ENCODE measurements at places on chromosomes 2 and 18. TPM values are rescaled to one million over a fixed set of nuclear protein-coding genes. Genes with fewer than 3 reads are reported as not detected.

DNA sequence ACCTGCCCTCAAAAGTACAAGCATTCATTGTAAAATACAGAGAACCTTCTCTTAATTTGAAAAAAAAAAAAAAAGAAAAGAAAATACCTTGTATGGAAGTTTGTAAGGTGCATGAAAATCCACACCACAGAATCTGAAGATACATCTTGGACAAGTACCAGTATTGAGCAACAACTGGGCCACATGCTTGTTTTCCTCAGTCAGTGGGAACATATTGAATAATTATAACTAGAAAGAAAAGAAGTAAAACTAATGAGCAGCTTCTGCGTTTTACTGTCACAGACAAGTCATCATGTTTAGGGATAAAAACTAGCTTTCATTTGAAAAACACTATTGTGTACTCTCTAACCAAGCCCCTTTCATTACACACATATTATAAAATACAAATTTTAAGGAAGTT, 5.8 kb upstream of the PEX13 start:
- no peak overlapping the region for H3K4me3 ChIP-seq
- no peaks in the 10 kb centered on the region for H3K27me3 ChIP-seq
- DNase-seq, result no peak
- H3K27ac ChIP-seq, result no peak overlapping the region

REG3A gene
- not detected for total RNA-seq

DPP10 gene
- total RNA-seq, result not detected

- H3K4me1 ChIP-seq, result peaks cover 40% of the 10 kb centered on the region
- no peak overlapping the region for H3K4me3 ChIP-seq
- no peaks in the 10 kb centered on the region for H3K36me3 ChIP-seq
- peak overlapping the region; percentile 47 for H3K27ac ChIP-seq
Observed at GRCh38 chr18:48805826-48806535, 144.8 kb downstream of the SMAD7 start.

- DNase-seq, result no peak
- no peak overlapping the region for H3K27ac ChIP-seq
- no peaks in the 10 kb centered on the region for H3K36me3 ChIP-seq
- H3K4me3 ChIP-seq, result no peak overlapping the region
- no peaks in the 10 kb centered on the region for H3K27me3 ChIP-seq
- H3K4me1 ChIP-seq, result no peaks in the 10 kb centered on the region
Observed at GRCh38 chr2:149744865-149745264, 157.3 kb upstream of the MMADHC start.

DNA sequence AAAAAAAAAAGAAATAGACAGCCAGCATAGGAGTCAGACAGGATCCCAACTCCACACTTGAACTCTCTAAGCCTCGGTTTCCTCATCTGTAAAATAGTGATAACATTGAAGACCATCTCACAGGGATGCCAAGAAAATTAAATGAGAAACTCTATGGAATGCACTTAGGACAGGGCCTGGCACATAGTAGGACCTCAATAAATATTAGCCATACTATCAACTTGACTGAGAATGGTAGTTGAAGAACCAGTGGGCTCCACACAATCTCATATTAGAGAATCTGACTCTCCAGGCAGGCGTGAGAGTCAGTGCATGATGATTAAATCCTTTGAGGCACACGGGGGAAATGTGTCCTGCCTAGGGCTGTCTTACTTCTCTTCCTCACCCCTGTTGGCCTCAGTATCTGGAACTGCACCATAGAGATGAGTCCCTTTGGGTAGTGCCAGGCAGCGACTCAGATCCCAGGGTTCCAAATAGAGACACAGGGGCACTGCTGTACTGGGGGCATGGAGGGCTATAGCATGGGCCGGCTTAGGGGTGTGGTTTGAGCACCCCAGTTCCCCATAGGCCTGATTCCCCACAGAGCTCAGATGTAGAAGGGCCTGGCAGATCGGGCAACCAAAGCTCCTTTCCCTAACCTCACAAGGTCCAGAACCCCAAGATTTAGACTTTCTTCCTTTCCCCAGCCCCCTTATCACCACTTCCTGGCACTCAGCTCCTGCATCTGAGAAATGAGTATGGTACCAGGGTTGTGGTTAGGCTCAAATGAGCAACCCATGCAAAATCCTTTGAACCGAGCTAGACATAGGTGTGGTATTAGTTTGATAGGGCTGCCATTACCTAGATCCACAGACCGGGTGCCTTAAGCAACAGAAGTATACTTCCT, 51.3 kb upstream of the CAB39 start:
- peaks cover 79% of the 10 kb centered on the region for H3K4me1 ChIP-seq
- no peaks in the 10 kb centered on the region for H3K36me3 ChIP-seq
- no peaks in the 10 kb centered on the region for H3K27me3 ChIP-seq
- peak overlapping the region; percentile 90 for H3K4me3 ChIP-seq

DNA sequence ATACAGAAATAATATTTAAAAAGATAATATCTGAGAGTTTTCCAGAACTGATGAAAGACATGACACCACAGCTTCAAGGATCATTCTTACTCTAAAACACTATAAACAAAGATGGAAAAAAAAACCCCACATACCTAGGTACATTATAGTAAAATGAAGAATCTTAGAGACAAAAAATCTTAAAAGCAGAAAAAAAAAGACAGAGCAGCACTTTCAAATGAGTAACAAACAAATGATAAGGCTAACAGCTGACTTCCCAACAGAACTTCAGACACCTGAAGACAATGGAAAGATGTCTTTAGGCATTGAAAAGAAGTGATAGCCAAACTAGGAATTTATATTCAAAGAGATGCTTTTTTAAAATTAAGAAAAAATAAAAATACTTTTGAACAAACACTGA, 21.2 kb upstream of the AFF3 start:
- no peaks in the 10 kb centered on the region for H3K36me3 ChIP-seq
- H3K27me3 ChIP-seq, result no peaks in the 10 kb centered on the region
- no peaks in the 10 kb centered on the region for H3K4me1 ChIP-seq
- no peak overlapping the region for H3K27ac ChIP-seq
- DNase-seq, result no peak
- H3K4me3 ChIP-seq, result no peak overlapping the region

DNA sequence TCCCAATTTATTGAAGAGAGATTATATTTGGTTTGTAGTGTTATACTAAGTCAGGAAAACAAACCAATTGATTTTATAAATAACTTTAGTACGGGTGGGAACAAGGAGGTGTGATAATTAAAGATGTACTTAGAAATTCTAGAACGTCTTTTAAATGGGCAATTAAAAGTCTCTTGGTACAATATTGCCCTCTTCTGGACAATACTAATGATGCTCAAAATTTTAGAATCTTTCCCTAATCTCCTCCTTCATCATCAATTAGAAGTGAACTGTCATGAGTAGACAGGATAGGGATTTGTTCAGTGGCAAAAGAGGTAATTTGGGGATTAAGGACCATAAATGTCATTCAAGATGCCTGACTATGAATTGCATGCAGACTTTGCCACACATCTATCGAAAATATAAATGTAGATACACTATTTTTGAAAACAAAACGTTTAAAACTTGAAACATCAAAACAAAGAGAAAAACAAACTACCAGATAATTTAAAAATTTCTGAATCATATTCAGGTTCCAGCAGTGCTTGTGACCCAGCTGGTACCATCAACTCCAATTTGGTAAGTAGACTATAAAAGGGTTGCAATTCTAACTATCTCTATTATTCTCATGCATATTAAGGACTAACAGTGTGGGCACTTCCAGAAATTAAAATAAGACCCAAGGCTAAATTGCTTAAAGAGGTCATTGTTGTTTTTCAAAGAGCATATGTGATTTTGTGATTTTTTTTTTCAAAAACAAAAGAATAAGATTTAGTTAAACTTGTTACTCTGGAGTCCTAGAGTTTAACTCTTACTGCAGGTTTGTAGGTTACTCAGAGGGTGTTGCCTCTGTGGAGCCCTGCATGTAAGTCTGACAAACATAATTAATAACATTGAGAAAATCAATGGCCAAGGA, 123.5 kb downstream of the LAMA3 start:
- DNase-seq, result no peak
- peaks cover 6% of the 10 kb centered on the region for H3K27me3 ChIP-seq
- H3K4me1 ChIP-seq, result peaks cover 5% of the 10 kb centered on the region
- H3K27ac ChIP-seq, result no peak overlapping the region
- no peak overlapping the region for H3K4me3 ChIP-seq

IL36A gene
- total RNA-seq, result not detected

PRKAG3 gene
- total RNA-seq, result not detected

DNA sequence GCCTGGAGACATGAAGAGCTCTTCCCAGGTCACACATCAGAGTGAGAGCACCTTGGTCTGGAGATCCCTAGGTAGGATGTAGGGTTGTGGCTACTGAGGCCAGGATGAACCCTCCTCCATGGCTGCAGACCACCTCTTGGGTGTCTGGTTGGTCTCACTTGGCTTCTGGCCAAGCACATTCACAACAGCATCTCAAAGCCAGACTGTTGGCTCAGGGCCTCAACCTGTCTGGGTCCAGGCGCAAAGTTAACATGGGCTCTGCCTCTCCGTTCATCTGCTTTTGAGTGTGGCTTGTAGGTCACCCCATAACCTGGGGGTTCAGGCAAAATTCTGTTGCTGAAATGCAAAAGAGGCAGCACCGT, 40.1 kb downstream of the RHOB start:
- no peak for DNase-seq
- H3K27me3 ChIP-seq, result no peaks in the 10 kb centered on the region
- H3K36me3 ChIP-seq, result no peaks in the 10 kb centered on the region
- H3K4me1 ChIP-seq, result no peaks in the 10 kb centered on the region
- H3K4me3 ChIP-seq, result no peak overlapping the region

GRCh38 chr2:240575101-240575965, 7.0 kb downstream of the RNPEPL1 start:
- DNase-seq, result no peak
- no peaks in the 10 kb centered on the region for H3K36me3 ChIP-seq
- H3K4me3 ChIP-seq, result no peak overlapping the region
- peaks cover 32% of the 10 kb centered on the region for H3K4me1 ChIP-seq
- H3K27ac ChIP-seq, result no peak overlapping the region

Data from natural killer cell treated with Interleukin-12 subunit alpha and Interleukin-12 subunit beta and Interleukin-15 and Interleukin-18, amount 100 ng/mL, for 72 hours (primary cell).